ENCODE measurements at places on chromosomes 5 and 9.

GRCh38 chr5:80125962-80126480 is 90.9 kb downstream of the THBS4 start:
- no peak for DNase-seq

DNA sequence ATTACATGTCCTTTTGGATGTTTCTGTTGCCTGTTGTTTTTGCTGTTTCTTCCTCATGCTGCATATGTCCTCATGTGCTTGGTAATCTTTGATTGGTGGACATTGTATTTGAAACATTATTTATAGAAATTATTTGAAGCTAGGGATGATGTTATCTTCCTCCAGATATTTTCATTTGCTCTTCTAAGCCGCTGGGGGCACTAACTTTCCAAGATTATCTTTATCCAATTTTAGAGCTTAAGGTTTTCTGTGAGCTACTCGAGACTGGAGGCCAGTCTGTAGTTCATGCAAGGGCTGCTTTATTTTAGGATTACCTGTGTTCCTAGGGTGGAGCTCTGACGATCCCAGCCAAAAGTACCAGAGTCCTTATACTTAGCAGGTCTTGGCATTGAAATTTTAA is 40.9 kb downstream of the STX17 start:
- no peak for DNase-seq

- no peak for DNase-seq
Measured at GRCh38 chr9:136081826-136082495, 13.1 kb downstream of the NACC2 start.

- DNase-seq, result no peak
Measured at GRCh38 chr9:72618811-72619210, 97.4 kb downstream of the TMC1 start.

GRCh38 chr9:135139366-135139959 is 52.0 kb downstream of the OLFM1 start:
- DNase-seq, result no peak

- DNase-seq, result no peak
Measured at GRCh38 chr5:9423571-9423970, 122.3 kb downstream of the SEMA5A start.

- DNase-seq, result no peak
Measured at GRCh38 chr5:138925090-138925635, 50.0 kb upstream of the LRRTM2 start.

GRCh38 chr5:72658161-72658560 is 151.0 kb upstream of the ZNF366 start:
- DNase-seq, result no peak

GRCh38 chr9:14499976-14500375 is 186.0 kb upstream of the NFIB start:
- no peak for DNase-seq

DNA sequence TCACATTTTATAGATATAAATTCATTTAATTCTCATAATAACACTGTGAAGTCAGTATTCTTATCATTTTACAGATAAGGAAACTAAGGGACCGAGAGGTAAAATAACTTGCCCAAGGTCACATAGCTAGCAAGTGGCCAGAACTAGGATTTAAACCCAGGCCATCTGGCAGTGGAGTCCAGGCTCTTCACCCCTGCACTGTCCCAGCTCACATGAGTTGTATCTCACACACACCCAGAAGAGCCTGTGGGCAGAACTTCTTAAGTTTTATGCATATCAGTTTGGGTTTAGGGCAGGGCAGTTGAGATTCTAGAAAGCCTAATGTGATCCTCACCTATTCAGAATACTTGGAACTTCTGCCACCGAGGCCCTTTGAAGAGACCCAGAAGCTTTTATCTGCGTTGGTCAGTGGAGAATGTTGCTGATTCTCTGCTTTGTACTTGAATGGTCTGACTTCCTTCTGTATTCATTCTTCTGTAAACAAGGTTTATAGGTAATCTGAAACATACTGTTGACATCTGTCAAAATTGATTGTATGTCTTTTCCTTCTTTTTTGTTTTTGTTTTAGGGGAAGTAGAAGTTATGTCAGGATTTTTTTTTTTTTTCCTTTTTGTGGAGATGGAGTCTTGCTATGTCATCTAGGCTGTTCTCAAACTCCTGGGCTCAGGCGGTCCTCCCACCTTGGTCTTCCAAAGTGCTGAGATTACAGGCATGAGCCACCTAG is 75.8 kb downstream of the KIAA1958 start:
- no peak for DNase-seq

DNA sequence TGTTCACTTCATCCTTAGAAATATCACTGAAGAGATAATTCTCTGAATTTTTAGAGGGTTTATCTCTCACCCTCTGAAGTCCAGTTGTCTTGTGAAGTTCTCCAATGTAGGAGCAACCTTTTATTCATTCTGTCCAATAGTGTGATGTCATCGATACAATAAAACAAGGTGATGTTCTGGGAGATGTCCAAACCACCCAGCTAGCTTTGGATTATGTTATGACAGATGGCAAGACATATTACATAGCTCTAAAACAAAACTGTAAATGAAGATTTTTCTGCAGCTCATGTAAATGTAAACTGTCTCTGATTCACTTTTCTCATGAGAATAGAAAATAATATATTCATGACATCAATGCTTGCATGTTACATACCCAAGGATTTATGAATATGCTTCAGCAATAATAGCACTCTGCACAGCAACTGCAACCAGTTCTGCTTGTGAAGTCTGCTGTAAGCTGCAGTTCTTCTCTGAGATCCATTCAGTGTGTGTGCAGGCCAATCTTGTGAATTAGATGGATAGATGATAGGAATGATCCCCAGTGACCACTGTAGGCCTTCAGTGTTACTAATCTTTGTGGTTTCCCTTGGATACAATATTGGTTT is 172.6 kb upstream of the CDH12 start:
- no peak for DNase-seq

GRCh38 chr9:133003071-133003461 is 24.6 kb downstream of the GFI1B start:
- no peak for DNase-seq

- no peak for DNase-seq
Measured at GRCh38 chr9:5188060-5188984, 2.9 kb upstream of the INSL6 start.

DNA sequence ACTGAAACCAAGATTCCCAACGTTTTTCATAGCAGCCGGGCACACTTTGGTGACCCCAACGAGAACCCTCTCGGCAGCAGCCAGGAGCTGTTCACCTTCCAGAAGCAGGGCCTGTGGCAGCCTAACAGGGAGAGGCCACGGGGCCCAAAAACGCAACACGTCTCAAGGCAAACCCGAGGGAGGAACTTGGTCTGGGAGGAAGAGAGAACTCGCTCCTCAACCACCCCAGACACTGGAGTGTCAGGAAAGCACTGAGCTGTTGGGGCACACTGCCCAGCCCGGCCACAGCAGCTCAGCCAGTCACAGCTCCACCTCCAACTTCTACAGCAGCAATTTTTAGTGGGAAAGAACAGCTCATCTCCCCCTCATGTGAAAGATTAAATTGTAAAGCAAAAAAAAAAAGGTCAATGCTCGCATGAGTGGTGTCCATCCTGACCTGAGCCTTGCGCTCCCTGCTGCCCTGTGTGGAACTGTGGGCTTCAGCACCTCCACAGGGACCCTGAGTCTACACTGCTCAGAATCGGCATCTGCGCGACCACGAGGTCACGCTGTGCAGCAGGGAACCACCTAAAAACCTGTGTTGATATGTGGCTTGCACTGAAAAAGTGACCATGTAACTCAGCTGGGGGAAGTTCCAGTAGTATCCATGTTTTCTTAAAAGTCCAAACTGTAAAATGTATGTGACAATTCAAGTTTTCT is 55.0 kb downstream of the IPPK start:
- DNase-seq, result no peak

- no peak for DNase-seq
Measured at GRCh38 chr9:110161940-110162339, 46.0 kb downstream of the C9orf152 start.

DNA sequence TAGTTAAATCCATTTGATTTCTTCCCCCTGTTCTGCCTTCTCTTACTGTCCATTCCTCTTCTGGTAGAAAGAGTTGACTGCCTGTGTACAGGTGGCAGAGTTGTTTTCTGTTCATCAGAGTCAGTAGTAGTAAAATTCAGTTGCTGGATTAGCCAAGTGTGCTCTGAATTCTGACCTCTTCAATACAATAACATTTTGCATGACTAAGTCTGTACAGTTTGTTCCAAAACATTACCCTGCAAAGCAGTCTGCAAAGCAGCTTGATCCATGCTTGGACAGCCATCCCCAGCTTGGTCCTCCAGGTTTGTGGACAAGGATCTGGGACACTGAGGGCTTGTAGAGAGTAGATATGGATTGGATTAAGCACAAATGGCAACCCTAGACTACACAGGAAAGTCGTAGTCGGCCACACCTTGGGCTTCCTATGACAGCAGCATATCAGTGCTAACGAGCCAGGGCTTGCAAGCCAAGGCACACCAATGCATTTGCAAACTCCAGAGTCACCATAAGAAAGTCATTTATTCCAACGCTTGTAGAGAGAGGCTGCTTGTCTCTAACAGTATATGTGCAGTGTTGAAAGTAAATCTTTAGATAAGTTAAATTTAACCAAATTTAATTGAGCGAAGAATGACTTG is 25.2 kb downstream of the IL12B start:
- no peak for DNase-seq

DNA sequence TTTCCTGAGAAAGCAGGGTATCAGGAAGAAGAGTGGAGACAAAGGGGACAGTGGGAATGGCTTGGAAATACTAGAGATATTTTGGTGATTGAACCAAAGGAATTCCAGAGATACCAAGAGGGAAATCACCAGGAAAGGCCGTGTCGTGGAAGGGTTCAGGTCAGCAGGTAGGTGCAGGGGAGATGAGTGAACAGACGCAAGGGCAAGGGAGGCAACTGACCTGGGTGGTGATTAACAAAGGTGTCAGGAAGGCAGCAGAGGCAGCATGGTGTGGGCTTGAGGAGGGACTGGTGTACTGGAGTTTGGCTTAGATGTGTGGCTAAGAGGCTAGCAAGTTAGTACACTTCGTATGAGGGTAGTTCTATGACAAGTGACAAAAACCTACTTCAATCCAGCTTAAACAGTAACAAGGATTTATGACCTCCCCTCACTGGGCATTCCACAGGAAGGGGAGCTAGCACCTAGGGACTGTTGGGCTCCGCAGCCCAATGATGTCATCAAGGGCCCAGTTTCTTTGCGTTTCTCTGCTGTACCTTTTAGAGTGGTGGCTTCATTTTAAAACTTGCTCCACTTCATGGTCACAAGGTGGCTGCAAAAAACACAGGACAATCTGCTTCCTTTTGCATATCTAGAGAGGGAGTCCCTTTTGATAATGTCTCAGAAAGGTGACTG is 37.0 kb downstream of the INIP start:
- no peak for DNase-seq

DNA sequence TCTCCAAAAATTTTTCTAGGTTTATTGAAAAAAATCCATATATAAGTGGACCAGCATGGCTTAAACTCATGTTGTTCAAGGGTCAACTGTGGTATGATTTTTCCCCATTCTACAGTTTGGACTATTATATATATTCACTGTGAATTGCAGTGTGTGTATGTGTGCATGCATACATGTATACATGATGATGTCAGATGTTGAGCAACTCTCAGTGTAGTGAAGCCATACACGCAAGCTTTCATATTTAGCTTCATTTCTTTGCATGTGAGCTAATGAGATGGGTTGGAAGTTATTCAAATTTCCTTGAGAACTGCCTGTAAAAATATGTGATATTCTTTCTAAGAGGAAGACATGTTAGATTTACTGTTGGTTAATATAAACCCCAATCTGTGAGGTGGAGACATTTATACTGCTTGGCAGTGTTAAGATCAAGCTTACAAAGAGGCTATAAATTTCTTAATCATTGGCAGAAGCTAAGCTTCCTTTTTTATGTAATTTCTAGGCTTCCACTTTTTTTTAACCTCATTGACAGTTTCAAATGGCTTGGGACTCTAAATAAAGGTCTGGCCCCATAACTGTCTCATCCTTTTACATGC is 134.8 kb downstream of the GABRG2 start:
- DNase-seq, result no peak

DNA sequence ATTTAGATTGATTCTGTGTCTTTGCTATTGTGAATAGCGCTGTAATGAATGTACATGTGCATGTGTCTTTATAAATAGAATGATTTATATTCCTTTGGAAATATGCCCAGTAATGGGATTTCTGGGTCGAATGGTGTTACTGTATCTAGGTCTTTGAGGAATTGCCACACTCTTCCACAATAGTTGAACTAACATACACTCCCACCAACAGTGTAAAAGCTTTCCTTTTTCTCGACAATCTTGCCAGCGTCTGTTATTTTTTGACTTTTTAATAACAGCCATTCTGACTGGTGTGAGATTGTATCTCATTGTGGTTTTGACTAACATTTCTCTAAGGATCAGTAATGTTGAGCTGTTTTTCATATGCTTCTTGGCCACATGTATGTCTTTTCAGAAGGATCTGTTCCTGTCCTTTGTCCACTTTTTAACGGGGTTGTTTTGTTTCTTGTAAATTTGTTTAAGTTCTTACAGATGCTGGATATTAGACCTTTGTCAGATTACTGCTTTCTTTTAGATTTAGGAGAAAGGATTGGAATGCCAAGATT is 125.0 kb upstream of the NR5A1 start:
- DNase-seq, result no peak

DNA sequence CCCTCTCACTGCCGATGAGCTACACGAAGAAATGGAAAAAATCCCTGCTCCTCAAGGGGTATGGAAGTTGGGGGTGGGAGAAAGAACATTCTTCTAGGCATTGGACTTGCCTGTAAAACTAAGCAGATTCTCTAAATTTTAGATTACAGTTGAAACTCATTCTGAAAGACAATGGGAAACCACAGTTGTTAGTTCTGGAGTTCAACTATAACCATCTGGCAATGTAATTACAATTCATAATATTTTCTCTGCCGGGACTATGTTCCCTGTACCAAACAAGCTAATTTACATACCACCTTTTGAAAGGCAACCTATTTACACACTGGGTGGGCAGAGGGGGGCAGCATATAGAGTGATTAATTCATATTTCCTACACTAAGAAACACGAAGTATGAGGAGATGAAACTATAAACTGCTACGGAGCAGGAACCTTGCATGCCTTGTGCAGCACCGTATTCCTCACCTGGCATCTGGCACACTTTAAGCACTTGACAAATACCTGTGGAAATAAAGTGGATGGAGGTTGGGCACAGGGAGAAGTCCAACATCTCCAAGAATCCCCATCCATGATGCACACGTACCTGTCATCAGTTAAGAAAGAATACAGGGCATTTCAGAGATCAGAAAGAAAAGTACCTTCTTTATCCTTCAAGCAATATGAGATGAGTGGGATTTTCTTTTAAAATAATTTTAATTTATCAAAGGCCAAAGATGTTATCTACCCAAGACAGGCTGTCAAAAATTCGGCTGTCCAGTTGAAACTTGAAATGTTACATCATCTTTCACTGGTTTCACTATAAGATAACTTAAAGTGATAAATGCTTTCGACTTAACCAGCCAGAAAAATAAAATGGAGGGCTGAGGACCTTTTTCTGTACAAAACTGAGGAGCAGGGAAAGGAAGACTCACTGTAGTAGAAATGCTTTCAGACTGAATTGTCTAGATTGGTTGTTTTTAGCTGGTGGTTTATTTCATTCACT is 54.2 kb downstream of the SSBP2 start:
- no peak for DNase-seq

GRCh38 chr5:142078221-142078620 is 30.4 kb upstream of the NDFIP1 start:
- no peak for DNase-seq

Measured in D721Med (cell line).